ENCODE measurements at places on chromosomes 2 and 18.

DNA sequence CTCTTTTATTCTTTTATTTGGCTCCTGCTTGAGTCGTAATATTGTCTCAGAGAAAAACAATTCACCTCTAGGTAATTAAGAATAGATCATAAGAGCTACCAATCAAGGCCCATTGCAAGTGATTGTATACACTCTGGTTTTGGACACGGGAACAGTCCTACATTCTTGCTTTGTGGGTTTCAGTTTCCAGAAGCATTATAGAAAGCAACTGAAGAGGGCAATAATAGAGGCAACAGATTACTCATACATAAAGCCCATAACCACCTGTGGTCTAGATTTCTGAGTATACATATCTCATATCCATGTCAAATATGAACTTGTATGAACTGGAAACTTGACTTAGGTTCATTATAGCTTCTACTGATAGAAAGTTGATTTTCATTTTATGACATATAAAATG, 65.4 kb downstream of the DIS3L2 start:
- DNase-seq, result peak; percentile 48

GRCh38 chr2:240538031-240538780, 19.6 kb downstream of the ANKMY1 start:
- DNase-seq, result no peak

DNA sequence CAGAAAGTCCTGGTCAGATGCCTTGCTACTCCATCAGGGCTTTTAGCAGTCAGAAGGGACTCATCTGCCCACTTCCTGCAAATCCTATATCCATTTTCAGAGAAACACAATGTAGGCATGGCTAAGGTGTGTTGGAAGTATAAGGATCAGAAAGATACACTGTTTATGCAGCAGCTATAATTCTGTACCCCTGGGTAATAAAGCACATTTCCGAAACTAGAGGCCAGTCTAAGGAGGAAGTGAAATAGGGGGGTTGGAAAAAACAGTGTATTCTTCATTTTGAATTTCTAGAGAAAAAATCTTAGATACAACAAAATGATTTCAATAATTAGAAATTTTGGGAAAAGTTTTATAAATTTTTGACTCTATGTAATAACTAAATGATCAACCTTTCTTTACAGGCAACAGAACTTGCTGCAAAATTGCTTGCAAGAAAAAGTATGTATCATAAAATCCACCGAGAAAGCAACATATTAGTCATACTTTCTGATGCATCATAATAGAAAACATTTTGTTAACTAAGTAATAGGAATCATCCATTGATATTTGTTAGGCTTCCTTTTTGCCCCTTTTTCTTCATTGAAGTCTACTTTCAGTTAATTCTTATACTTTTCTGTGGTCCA, 47.4 kb downstream of the FSIP2 start:
- peak; percentile 5 for DNase-seq

GRCh38 chr2:127106457-127106990, 430 bp downstream of the BIN1 start:
- no peak for DNase-seq

DNA sequence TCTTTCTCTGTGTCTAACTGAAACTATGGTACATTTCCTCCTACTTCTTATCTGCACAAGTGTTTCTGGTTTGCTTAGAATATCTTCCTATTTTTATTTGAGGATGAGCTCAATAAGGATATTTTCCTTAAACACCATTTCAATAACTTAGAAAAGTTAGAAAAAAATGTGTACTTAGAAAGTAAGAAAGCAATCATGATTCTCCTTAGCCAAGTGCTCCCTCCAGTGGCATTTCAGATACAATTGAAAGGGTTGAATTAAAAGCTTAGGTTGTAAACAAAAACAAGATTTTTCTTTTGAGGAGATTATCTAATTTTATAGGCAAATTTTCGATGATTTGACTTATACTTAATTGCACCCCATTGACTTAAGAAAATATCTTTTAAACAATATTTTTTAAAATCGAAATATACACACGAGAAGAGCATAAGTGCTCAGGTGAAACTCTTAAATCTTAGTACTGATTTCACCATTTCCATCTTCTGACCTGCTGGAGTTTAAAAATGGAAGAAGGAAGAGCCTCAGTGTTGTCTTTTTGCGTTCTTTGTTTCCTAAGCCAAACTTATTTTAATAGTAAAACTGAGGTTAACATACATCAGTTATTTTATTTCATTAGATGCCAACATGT, 26.9 kb downstream of the C18orf63 start:
- peak; percentile 26 for DNase-seq
